ENCODE measurements at places on chromosomes 2 and 18.
A peak's percentile ranks its signal among the peaks of the same experiment; 100 is the strongest.

DNA sequence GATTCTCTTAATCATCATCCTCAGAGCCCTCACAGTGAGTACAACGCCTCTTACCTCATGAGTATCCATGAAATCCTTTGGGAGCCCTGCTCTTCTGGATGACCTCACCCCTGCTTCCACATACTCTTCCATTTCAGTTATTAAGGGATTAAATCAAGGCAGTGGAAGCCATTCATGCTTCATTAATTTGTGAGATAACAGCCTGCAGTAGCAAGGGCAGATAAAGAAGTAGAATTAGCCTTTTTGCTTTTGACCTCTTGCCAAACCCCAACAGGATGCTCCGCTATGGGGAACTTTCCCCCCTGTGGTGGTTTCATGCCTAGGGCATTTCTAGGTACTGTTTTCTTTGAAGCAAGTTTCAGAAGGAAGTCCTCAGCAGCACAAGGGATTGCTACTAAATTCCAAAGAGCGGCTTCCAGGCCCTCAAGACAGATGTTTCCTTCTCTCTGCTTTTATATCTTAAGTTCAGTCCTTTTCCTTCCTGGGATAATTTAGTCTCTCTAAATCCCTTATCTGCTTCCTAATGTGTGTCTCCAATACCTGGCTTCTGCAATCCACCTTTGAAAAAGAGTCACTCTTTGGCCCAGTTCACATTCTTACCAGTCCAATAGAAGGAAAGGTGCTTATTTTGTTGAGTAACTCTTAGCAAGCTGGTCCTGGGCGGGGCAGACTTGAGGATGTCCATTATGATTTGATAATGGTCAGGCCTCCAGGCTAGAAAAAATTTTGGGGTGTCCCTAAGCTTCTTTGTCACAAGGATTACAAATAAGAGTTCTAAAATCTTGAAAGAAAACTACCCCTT is 76.9 kb downstream of the MYO1B start:
- no peak for DNase-seq

- no peak for DNase-seq
Observed at GRCh38 chr2:200627110-200627770, 41.4 kb downstream of the AOX1 start.

- no peak for DNase-seq
Observed at GRCh38 chr2:240502430-240503121, 55.2 kb downstream of the ANKMY1 start.

GRCh38 chr2:110152943-110153342 is 37.3 kb upstream of the MALL start:
- no peak for DNase-seq

DNA sequence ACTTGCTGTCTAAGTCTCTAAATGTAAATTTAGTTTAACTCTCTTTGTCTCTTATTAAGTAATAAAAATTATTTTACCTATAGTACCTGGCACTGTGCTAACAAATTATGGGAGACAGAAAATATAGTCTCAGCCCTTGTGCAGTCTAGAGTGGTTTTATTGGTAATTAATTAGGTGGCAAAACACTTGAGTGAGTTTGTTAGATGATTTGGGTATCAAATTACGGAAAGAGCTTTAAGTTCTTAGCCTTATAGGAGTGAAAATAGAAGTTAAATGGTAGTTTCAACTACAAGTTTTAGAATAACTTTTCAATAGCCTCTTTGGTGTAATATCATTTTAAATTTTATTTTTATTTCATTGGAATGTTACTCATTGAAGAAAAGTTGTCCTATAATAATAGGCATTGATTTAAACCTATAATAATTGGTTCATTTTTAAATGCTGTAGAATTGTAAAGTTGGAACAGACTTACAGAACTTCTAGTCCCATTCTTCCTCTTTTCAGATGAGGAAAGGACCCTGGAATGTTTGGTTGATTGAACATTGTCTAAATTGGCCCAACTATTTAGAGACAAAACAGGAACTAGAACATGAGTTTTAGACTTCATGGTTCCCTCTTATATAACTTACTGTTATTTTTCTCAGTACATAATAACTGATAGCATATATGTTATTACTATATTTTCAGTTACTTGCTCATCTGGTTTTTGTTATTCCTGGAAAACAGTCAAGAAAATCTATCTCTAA is 10.2 kb upstream of the HTR2B start:
- DNase-seq = no peak

DNA sequence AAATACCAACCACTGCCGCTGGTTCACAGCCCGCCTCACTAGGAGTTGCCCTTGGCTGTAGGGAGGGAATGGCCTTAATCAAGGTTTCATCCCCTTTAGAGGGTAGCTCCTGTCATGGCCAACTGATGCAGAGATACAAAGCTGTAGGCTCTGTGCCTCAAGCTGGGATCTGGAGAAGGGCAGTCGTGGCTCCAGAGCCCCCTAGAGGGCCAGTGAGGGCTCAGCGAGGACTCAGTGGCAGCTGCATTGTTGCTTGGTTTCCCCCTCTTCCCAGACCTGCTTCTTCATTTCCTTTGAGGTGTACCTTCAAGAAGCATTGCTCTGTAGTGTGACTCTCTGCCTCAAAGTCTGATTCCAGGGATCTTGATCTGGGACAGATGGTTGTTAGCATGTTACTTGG is 302.1 kb downstream of the LPIN1 start:
- DNase-seq = no peak

DNA sequence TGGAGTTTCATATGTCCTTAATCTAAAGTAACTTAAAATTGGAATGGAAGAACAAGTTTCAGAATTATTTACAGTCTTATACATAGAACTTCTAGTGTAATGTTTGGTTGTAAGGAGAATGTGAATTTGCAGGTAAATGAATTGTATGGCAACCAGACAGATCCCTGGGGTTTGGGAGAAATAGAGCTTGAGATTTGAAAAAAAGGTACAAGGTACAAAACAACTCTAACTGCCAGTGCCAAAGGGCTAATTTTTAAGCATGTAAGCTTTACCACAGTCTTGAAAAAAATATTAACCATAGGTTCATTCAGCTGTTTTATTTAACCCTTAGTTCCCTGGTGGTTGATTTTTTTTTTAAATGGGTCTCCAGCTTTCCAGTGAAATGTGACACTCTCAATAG is 103.3 kb downstream of the ICA1L start:
- no peak for DNase-seq

GRCh38 chr2:56128235-56128634 is 55.6 kb upstream of the CCDC85A start:
- no peak for DNase-seq

GRCh38 chr18:34003687-34004086 is 221.0 kb downstream of the NOL4 start:
- no peak for DNase-seq

DNA sequence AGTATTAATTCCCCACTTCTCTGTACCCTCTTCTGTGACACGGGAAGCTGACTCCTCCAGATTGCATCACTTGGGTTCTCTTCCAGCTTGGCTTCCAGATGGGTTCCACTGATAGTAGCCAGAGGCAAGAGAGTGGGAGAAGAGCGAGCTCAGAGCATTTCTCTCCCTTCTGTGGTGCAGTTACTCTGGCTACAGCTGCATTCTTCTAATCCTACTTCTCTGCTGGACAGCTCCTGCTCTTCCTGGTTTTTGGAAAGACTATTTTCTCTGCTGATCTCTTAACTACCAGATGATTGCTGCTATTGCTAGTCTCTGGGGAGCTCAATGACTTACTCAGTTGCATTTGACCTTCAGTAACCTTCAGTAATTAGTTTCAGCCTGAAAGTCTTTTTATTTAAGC is 187.5 kb upstream of the MAP2 start:
- no peak for DNase-seq

DNA sequence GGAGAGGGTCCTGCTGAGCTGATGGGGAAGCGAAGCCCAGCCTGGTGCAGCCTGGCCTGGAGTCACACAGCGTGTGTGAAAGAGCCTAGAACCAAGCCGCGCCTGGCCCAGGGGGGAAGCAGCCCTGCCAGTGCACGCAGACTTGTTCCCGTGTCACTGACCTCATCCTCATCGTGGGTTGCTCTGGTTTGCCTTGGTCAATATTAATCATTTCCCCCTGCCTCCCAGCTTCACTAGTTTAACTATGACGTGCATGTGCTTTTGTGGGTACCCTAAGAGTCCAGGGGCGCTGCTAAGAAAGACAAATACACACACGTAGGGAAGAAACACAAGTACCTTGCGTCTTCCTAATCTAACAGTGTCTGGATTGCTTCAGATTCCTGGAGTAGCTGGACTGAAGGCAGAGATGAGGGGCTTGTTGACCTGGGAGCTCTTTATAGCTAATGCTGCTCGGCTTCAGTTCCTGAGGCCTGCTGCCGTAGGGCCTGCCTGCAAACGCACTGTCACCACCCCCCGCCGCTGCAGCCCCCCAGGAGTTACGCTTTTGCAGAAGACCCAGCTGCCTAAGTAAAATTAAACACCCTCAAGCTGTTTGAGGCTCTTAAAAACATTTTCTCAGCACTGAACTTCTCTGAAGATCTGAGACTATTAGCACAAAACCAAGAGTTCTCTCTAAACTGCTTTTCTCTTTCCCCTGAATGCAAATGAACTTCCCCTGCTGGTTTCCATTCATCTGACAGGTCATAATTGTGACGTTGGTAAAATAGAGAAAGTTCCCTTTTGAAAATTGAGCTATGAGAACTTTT is 159.2 kb downstream of the FAM210A start:
- peak; percentile 56 for DNase-seq

DNA sequence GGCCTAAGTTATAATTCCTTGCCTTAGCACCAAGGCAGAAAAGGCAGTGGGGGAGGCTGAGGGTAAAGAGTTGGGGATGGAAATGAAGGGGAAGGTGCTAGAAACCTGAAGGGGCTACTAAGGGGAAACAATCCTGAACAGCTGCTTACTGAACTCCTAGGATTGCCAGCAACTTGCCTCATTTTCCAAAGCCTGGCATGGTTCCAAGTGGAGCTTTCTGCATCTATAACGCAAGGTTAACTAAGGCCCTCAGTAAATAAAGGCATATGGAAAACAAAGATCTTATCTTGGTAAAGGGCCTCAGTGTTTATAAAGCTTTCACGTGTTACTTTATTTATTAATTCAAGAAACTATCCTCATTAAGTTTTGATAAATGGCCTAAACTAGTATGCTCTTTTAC is 10.9 kb downstream of the MEP1B start:
- DNase-seq = no peak

- DNase-seq = no peak
Observed at GRCh38 chr2:216081012-216081411, 597 bp downstream of the PECR start.

DNA sequence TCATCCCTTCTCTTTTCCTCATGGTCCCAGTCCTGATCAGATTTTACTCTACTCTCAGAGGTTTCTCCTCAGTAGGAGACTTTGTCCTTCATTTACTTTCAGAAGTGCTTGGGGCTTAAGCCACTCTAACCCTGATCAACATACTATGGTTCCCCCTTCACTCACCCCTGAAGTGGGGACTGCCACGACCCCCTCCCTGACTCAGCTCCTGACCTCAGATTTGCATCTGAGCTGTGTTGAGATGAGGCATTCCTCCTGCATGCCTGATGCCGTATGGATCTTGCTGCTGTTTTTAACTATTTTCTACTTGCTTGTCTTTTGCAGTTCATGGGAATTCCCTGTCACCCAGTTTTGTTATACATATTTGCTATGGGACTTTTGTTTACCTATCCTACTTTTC is 306.7 kb upstream of the CHST9 start:
- no peak for DNase-seq

- no peak for DNase-seq
Observed at GRCh38 chr2:73937103-73937885, 10.6 kb downstream of the DGUOK start.

- DNase-seq = no peak
Observed at GRCh38 chr18:77124452-77124922, 8.1 kb downstream of the MBP start.

GRCh38 chr2:96819128-96819875 is 3.2 kb downstream of the CNNM3 start:
- peak; percentile 68 for DNase-seq

DNA sequence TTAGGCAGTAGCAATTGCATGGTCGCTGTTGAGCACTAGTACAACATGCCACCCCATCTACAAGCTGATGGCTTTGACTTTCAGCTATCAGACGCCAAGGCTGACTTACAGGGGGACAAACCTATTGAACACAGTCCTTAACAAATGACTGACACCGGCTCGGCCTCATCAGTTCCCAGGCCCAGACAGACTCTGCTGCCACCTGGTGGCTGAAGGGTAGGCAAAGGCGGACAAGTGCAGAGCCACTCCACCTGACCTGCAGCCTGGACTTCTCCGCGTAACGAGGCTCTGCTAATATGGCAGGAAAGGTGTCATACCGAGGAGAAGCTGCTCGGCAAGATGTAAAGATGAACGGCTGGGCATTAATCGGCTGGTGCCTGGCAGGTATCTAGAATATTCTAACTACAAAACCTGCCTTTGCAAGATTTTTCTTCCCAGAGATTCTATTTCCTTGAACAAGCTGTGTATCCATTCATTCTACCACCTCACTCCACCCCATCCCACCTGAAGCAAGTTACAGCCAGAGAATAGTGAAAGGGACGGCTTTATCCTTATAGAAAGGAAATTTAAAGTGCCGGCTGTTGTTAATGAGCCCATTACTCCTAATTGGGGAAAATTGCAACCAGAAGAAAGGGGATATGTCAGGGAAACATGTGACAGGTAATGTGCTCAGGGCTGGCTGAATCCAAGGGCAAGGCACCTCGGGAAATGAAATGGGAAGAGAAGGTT is 67.4 kb downstream of the STEAP3 start:
- DNase-seq = peak; percentile 86

- DNase-seq = no peak
Observed at GRCh38 chr2:144598906-144599305, 79.0 kb upstream of the ZEB2 start.

DNA sequence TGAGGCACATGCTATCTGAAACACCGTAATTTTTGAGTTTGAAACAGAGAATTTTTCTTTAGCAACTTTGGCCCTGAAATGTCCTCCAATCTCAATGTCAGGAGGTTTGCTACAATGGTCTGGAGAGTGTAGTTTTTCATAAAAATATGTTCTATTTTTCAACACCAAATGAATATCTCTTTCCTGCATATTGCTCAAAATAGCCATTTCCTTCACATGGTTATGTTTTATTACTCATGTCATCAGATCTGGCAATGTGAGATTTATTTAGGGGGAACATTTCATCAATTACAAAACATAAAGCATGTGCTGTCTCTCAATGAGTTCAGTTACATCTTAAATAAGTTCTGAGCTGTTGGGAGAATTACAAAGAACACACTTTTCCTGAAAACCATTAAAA is 871.9 kb upstream of the FSHR start:
- DNase-seq = no peak

- no peak for DNase-seq
Observed at GRCh38 chr2:132448771-132449170, 32.2 kb downstream of the GPR39 start.

DNA sequence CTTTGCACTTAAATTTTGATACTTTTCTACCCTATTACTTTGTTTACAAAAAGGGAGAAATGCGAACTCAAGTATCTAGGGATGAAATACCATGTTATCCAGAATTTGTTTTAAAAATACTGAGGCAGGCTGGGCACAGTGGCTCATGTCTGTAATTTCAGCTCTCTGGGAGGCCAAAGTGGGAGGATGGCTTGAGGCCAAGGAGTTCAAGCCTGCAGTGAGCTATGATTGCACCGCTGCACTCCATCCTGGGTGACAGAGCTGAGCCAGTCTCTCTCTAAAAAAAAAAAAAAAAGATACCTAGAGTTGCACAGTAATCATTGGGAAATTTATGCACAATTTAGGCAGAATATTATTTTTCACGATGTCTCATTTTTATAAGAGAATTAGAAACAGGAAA is 12.4 kb upstream of the VAPA start:
- no peak for DNase-seq

All from left ventricle myocardium superior (tissue), 1 donor.